ENCODE measurements at places on chromosomes 11 and 22. TPM values are rescaled to one million over a fixed set of nuclear protein-coding genes. Genes with fewer than 3 reads are reported as not detected.
A peak's percentile ranks its signal among the peaks of the same experiment; 100 is the strongest.

GRCh38 chr22:19983741-19984140, 32.9 kb downstream of the ARVCF start:
- DNase-seq, result no peak

- no peak for DNase-seq
Measured at GRCh38 chr11:70573701-70574151, 175.4 kb downstream of the CTTN start.

DNA sequence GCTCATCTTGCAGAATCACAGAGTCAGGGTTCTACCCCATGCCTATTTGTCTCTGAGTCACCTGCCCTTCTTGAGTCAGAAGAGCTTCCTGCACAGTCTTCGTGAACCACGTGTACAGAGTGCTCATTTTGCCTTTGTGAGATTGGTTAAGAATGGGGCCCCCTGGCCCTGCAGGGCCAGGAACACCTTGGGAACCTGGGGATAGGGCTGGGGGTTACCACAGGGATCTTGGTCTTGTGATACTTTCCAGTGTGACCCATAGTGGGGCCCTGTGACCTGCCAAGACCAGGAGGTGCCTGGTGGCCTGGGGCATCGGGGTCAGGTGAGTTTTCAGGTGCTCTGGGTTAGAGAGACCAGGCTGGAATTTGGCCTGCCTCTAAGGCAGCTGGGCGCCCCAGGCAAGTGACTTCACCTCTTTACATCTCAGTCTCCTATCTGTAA, 9.4 kb downstream of the TMPRSS13 start:
- no peak for DNase-seq

DNA sequence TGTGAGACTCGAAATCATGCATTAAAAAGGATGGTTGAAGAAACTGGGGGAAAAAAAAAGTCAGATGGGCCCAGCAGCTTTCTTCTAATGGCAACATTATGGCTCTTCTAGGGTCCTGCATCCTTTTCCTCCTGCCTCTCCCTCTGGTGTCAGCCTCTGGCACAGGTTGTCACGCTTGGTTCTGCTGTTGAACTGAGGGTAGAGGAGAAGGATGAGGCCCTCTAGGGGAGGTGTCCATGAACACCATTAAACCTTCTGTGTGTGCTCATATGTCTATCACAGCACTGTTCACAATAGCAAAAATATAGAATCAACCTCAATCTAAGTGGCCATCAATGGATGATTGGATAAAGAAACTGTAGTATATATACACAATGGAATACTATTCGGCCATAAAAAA, 36.0 kb downstream of the BUD13 start:
- DNase-seq, result no peak

Gene PGM2L1
- 1.8 TPM for total RNA-seq

DNA sequence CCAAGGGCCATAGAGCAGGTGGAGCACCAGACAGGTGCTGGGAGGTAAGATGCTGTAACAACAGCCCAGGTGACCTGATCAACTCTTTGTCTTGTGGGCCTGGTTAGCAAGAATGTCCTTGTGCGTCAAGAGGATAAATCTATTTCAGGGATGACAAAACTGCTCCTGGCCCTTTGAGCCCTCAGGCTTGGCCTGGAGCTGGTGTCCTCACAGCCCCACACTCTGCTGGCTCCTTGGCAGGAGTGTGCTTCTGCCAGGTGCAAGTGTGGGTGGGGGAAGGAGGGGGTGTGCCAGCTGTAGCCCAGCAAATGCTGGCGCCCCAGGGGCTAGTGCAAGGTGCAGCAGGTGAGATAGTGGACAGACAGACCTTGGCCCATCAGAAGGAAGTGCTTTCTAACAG, 19.5 kb downstream of the AMPD3 start:
- DNase-seq, result peak; percentile 63

- no peak for DNase-seq
Measured at GRCh38 chr11:128963744-128964325, 21.2 kb upstream of the TP53AIP1 start.

Gene EXPH5
- 132 TPM for total RNA-seq

Gene TAGLN
- 213 TPM for total RNA-seq

DNA sequence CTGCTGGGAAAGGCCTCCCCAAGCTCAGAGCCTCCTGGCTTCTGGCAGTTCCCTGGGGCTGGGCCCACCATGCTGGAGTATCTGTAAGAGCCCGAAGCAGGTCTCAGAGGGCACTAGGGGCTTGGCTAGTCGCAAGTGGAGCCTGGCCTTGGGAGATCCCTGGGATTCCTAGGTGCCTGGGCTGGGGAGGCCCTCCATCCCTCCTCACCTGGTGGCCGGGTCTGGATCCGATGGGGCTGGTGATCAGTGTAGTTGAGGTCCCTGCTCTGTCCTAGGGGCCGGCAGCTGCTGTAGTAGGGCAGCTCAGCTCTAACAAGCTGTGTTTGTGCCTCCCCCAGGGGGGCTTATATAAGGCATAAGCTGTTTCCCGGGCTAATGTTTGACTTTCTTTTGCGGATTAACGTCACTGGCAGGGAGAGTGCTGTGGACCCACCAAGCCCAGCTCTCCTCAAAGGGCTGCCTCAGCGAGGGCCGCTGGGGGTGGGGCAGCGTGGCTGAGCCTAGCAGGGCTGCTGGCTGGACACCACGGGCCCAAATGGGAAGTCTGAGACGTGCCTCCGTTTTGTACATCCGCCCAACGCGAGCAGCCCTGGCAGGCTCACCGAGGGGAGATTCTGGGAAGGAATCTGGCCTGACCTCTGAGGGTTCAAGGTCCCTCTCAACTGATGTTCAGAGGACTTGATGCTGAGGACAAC, at the start of gene SLC22A8:
SLC22A8 (minus strand) TSS at position 321 of the 695 bp plus-strand sequence. CDS start 883 bp downstream, outside the sequence.
- DNase-seq, result no peak

Gene RASSF7
- total RNA-seq, result 157 TPM

DNA sequence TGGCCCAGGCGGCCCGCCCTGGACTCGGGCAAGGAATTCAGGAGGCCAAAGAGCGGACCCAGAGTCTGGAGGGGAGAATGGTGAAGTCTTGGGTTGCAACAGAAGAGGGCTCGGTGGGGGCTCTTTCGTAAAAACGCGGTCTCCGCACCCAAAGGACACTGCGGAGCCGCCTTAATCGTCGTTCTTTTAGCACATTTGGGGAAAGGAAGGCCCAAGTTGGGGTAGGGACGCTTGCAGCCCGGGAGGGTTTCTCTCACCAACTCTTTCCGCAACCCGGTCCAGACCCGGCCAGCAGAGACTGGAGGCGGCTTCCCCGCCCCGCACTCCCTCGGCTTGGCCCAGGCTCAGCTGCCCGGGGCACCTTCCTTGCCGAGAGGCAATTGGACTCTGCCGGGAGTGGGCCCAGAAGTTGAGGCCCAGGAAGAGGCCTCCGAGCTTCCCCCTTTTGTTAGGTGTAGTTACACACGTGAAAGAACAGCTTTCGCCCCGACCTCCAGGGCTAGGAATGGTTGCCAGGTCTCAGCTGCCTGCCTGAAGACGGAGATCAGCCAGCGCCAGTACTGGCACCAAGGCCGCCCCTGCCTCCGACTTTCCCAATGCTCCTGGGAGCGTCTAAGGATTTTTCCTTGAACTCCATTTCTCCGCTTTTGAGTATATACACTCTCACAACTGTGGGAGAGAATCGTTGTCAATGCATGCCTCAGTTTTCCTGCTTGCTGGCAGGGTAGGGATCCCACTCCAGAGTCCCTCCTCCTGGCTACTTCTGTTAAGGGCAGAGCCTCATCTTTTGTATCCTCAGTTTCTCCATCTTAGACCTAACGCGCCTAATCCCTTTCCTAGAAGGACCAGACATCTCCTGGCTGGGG, 3.7 kb downstream of the ALX4 start:
- DNase-seq, result no peak

GRCh38 chr11:86931548-86932258, 23.5 kb downstream of the FZD4 start:
- no peak for DNase-seq

Gene OR51G1
- not detected for total RNA-seq

DNA sequence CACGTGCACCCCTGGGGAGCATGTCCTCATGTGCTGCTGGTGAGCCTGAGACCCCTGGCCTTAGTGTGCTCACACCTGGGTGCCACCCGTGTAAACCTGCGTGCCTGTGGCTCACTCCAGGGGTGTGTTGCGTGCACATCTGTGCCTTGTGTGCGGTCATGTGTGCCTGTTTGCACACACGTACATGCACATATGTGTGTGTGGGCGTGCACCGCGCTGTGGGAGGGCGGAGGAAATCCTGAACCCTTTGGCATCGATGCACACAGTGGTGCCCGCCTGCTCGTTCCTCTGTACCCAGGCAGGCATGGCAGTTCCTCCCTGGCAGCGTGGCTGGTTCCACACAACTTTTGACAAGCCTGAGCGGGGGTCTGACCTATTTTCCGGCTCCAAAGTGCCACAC, 1181.9 kb downstream of the BRD1 start:
- no peak for DNase-seq
